ENCODE measurements at places on chromosomes 3 and 15.

DNA sequence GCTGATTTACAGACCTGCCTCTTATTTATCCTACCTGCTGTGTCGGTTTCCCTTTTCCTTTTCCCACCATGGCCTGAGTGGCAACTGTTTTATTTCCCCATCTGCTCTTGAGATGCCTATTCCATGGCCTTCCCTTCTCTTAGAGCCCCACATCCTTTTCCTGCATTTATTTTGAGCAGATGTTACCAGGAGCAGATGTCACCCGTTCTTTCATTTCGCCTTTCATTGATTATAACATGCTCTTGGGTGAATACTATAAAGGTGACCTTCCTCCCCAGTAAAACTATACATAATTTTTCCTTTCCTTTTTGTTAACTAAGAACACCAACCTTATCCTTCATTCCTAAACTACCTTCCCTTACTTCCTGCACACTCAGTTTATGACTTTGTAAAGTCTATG, 8.5 kb upstream of the P2RY1 start:
- DNase-seq = no peak

DNA sequence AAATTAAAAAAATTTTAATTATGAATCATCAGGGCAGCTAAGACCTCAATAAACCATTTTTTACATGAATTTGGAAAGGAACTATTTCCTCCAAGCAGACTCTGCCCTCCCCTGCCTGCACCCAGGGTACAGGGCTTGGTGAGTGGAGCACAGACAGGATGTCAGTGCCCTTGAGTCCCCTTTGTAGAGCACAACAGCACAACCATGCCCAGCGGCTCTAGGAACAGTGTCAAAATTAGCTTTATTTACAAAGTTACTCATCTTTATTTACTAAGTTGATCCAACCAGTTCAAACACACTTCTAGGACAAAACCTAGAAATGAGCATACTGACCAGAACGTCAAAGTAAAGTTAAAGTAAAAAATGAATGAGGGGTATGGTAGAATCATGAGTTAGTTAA, 90.6 kb upstream of the TSC22D2 start:
- no peak for DNase-seq

DNA sequence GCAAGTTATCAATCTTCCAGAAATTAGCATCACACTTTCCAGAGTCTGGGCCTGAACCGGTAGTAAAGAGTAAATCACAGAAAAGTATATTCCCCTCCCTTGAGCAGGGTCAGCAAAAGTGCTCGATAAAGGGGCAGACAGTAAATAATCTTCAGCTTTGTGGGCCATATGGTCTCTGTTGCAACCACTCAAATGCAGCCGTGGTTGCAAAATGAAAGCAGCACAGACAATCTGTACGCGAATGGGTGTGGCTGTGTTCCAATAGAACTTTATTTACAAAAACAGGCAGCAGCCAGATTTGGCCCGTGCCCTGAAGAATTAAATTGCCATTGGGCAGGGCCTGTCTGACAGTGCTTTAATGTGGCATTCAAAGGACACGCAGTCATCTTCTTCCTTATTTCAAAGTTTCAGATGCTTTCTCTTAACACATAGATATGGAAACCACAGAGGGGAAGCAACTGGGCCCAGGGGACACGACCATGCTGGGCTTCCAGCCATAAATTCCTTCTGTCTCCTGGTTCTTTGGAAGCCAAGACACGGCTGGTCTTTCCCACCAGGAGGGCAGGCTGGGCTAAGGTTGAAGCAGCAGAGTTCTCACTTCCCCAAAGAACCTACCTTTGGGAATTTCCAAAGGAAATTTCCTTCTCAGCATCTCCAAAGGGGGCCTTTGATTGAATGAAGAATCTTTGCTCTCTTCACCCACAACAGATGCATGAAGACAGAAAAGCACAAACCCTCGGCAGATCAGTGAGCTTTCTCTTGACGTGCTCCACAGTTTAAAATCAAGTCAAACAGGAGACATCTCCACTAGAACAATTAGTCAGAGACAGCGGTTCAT, 489.8 kb upstream of the PROK2 start:
- DNase-seq = no peak

DNA sequence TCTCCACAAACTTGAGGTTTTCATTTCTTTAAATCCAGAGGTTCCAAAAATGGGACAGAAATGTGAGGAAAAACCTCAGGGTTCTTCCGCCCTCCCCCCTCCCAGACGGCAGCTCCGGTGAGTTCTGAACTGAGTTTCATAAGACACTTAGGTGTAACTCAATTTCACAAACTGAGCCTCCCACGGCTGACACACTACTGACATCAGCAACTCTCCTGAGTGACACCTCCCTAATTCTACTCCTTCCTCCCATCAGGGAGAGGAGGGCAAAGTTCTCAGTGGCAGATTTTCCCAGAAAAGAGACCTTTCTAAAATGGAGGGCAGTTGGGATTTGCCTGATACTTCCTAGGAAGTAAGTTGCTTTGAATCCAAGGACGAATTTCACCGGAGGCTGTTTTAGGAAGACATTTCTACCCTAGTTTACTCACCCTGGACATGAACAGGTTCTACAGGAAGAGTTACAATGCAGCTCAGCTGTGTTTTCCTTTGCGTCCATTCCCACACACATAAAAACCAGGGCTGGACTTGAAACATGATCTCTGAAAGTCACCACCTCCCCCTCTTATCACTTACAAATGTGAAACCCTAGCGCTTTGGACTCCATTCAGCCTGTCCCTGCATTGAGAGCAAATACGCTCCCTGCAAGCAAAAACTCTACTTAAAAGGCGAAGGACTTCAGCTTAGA, 78.1 kb upstream of the LMOD3 start:
- DNase-seq = no peak

- no peak for DNase-seq
These were observed 257.6 kb upstream of the TLE3 start for GRCh38 chr15:70355275-70355795.

DNA sequence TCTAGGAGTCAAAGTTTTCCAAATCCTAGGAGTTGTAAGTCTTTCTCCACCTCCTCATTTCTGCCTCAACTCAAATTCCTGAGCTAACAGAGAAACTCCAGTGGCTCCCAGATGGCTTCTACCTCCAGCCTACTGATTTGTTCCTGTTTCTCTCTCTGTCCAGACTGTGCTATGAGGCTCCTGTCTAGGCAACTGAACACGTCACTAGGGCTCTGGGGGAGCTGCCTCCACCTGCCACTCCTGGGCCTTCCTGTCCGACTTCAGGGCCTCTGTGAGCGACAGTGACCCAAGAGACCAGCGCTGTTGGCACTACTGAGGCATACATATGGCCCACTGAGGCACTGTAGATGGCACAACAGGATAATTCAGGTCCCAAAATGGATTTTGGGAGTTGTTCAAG, 71.4 kb downstream of the EXOG start:
- DNase-seq = no peak

- no peak for DNase-seq
These were observed 47.0 kb downstream of the RPLP1 start for GRCh38 chr15:69499521-69500211.

- DNase-seq = no peak
These were observed 60.6 kb downstream of the CYP11A1 start for GRCh38 chr15:74306781-74307217.

GRCh38 chr15:40941528-40942336, 11.5 kb upstream of the CHAC1 start:
- peak; percentile 93 for DNase-seq

DNA sequence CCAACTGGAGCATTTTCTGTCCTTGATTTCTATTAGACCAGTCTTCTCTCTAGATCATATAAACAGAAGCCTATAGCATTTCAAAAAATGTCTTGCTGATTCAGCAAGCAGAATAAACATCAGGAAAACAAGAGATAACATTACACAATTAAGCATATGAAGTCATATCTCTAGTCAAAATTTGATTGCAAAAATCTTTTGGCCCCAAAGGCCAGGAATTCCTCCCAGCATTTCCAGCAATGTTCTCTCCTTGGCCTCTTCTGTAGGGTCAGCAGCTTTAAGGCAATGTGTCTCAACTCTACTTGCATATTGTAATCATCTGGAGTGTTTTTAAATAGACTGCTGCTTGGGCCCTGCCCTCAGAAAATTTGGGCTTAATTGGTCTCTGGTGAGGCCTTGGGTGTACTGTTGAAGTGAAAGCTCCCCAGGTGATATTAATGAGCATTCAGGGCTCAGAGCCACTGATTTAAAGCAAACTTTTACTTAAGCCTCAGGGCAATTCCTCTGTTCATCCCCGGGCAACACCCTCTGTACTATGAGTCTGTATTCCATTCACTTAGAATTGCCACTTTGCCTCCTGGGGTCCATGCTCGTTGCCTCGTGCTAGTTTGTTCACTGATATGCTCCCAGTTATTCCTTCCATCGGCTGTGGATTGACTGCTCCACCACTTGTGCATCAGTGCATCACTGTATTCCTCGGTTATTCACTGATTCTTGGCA, 1072.6 kb downstream of the ROBO2 start:
- no peak for DNase-seq

Measured in aorta (tissue), 5 donors.